ENCODE measurements at places on chromosomes 11 and 22. TPM values are rescaled to one million over a fixed set of nuclear protein-coding genes. Genes with fewer than 3 reads are reported as not detected.

GRCh38 chr11:44377914-44378321 is 68.0 kb upstream of the ALX4 start:
- no peak for DNase-seq

- no peak for DNase-seq
Observed at GRCh38 chr11:59380263-59381059, 21.8 kb downstream of the OR5AN1 start.

DNA sequence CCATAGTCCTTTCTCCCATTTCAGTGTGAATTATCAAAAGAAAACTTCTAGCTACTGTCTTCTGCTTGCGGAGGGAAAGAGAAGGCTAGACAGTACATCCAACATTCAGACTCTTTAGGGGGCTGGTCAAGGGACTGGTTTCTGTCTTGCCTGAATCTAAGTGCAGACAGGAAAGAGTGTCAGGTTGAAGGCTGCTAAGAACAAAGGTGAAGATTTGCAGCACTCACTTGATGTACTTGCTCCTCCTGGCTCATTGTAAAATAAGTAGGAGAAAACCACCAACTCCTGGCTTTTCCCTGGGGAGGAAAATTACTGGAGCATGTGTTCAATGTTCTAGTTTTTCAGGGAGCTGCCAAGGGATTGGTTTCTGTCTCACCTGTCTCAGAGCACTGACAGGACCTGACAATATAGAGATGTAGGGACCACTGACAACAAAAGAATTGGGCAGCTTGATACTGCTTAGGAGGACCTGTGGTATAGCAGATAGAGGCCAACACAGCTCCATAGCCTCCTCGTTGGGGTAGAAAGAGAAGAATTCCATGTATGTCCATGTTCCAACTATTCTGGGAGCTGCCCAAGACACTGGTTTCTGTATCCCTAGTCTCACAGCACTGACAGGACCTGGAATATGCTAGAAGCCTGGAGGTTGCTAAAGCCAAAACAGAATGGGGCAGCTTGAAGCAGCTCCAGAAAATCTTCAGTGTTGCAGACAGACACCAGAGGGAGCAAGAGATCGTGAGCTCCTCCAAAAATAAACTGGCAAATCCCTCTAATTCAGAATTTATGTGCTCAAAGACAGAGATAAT is 39.7 kb upstream of the MMP12 start:
- no peak for DNase-seq

DNA sequence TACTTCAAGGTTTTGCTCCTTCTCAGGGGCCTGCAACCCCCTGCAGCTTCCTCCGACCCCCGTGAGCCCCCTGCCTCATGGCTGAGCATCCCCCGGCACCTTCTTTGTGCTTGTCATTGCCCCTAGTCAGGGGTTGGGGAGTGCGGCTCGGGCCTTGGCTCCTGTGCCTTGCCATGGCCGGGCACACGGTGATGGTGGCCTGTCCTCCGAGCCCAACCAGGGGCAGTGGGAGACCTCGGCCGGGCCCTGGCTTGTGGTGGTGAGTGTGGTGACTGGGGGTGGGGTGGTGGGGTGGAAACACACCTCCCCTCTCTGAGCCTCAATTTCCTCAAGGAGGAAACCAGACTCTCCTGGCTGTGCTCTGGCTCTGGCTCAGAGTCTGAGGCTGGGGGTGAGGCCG is 1.5 kb upstream of the MRGPRG start:
- DNase-seq: no peak

- no peak for DNase-seq
Observed at GRCh38 chr22:25388866-25389540, 169.6 kb downstream of the CRYBB2 start.

GRCh38 chr22:19880786-19881569 is 26.3 kb upstream of the GNB1L start:
- DNase-seq: no peak

DNA sequence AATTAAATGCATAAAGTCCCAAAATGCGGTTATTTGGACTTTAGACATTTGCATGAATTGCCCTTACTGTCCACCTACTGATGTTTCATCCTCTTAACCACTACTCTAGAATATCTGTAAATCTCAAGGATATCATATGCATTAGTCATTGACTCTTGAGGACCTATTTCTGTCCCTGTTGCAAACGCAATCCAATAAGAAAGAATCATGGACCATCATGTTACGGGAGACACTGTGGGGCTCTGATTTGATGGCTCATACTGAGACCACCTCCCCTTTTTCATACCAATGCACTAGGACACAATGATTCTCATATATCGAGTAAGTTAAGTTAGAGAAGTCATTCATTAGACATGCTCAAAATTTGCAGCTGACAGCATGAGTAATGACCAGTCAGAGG is 14.4 kb downstream of the POU2AF2 start:
- DNase-seq: no peak

The OR2AG2 gene
- 0.08 TPM for total RNA-seq

The CRYBB3 gene
- not detected for total RNA-seq

- no peak for DNase-seq
Observed at GRCh38 chr22:37282385-37282677, at the start of gene CYTH4. Gene CYTH4 (plus strand): TSS chr22:37282508. CDS start chr22:37282570, 62 bp downstream.

- DNase-seq: no peak
Observed at GRCh38 chr11:88355887-88356286, 18.4 kb upstream of the CTSC start.

The NELL1 gene
- total RNA-seq: not detected

DNA sequence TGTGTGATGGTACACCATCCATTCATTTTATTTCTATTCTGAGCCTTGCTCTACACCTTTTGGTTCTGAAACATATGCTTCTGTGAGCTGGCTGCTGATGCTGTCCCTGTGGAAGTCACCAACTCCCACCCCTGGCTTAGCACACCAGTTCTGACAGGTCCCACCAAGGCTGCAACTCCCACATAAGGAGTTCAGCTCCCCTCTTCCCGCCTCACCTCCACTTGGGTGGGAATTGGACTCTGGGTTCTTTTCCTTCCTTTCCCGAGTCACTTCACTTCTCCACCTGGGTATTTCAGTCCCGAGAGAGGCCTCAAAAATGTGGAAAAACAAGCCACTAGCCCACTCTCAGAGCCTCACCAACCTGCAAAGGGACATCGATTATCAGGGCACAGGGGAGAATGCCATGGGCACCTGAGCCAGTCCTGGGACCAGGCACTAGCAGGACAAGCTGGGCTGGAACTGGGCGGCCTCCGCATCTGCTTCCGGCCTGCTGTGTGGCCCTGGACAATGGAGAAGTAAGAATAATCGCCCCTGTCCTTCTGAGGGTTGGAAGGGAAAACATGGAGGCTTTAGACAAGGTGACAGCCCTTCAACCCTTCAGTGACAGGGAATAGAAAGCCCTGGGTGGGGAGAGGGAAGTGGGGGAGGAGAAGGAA is 80.1 kb downstream of the IGLL1 start:
- DNase-seq: no peak

GRCh38 chr11:134938212-134938611 is 526.2 kb upstream of the B3GAT1 start:
- DNase-seq: no peak

DNA sequence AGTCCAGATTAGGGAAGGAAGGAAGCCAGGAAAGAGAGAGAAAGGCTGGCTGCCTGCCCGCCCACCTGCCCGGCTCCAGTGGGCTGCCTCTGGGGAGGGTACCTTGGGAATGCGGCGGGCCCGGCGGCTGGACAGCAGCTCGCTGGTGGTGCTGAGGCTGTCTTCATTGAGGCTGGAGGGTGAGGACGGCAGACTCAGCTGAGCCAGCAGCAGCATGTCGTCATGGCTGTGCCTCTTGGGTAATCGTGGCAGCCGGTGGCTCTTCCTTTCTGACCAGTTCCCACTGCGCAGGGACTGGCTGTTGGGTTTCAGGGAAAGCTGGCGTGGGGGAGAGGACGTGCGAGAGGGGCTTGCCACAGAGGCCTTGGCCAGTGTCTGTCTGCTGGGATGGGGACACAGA is 32.9 kb downstream of the RPL27A start:
- no peak for DNase-seq

Measured in esophagus squamous epithelium (tissue), 5 donors.